ENCODE measurements at places on chromosomes 1 and 21.

DNA sequence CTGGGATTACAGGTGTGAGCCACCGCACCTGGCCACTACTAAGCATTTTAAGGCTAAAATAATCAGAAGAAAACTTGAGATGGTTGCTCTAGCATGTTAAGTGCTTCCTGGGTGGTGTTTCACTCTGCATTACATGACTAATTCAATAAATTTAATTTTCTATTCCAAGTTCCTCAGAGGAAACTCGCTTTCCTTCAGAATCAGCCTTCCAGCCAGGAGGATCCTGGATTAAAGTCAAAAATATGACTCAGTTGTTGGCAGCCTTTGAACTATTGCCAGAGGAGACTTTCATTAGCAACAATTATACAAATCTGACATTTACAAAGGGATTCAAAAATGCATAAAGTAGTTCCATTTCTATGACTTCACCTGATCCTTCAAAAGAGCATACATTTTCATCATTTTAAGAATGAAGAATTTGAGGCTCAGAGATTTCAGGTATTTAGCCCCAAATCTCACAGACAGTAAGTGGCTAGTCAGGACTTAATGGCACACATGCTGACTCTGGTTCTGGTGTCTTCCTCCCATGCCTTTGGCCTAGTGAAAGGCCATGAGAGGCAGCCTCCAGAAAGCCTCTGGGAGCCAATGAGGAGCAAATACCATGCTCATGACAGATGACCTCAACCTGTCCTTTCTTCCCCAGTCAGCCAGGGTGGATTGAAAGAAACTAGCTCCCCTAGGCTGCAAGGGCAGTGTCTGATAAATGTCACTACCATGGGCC is 115.7 kb downstream of the MAP3K21 start:
- no peak for DNase-seq

DNA sequence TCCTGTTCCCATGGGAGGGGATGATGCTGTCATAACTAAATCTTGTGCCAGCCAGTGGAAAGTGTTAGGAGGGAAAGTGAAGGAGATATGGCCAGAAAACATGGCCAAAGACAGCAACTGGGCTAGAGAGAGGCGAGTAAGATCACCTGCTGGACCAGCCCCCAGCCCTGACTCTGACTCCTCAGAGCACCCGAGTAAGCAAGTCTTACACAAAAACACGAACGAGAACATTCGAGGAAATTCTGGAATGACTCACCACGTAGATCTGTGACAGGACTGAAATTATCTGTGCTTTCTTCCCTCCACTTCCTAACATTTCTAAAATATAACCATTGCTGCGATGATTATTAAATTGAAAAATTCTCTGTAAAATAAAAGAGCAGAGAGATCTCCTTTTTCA is 9.2 kb downstream of the ZNF496 start:
- no peak for DNase-seq

GRCh38 chr1:182041615-182042014 is 19.9 kb downstream of the ZNF648 start:
- no peak for DNase-seq

DNA sequence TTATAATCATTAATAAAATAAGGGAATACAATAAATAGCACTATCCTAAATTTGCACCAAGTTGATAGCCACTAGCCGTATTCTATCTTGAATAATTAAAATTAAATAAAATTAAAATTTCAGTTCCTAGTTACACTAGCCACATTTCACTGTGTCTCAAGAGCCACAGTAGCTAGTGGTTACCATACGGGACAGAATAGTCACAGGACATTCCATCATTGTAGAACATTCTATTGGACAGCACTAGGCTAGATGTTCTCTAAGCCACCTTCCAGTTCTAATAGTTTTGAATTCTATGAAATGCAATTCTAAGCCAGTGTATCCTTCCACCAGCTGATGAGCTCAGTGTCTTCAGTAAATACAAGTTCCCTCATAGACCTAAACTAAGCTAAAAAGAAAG is 71.1 kb upstream of the GOLT1A start:
- DNase-seq, result no peak
